Effector memory CD8-positive, alpha-beta T cell (primary cell): ENCODE measurements at places on chromosomes 5 and 9.

- no peak for DNase-seq
Observed at GRCh38 chr5:136020001-136020382, 8.8 kb upstream of the TGFBI start.

DNA sequence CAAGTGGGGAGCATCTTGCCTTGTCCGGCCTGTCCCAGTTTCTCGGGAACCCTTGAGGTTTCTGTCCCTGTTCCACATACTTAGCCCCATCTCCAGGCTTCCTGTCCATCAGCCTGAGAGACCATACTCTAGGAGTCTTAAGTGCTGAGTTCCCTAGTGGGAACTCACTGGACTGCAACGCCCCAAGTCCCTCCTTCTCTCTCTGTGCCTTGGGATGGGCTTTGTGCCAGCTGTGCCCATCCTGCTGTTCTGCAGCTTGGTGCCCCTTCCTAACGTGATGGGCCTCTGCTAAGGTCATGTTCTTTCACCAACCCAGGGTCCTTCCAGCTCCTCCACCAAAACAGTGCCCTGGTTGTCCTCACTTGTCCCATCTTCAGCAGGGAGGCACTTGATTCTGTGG lies 222.3 kb upstream of the ANKRD55 start:
- DNase-seq = no peak

DNA sequence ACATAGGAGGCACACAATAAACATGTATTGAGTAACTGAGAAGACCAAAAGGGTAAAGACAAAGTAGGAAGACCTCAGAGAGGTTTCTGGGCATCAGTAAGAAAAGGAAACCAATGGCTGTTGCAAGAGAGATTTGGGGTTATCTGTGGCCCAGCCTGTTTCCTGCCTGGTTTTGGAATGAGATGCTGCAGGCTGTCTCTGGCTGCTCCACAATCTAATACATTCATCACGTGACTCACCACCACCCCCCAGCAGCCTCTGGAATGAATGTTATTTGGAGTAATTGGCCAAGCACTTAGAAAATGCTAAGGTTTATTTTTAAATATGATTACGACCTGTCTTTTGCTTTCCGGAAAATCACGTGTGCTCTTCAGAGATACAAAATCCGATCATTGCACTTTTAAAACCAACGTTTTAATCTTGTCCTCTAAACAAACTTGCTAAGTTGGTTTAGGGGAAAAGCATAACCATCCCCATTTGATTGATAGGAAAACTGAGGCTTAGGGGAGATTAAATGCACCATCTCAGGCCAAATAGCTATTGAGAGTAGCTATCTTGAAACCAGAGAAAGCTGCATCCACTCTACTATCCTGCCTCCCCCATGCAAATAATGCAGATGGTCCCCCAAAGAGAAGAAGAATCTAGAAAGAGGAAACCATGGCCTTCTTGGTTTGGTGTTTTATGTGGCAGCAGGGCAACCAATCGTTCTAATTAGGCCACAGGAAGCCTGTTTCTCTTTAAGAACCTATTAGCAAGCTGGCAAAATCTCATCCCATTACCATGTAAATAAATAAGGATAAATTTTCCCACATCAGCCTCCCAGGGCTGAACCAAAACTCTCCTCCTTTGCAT lies 151.8 kb upstream of the ADRA1B start:
- DNase-seq = no peak

DNA sequence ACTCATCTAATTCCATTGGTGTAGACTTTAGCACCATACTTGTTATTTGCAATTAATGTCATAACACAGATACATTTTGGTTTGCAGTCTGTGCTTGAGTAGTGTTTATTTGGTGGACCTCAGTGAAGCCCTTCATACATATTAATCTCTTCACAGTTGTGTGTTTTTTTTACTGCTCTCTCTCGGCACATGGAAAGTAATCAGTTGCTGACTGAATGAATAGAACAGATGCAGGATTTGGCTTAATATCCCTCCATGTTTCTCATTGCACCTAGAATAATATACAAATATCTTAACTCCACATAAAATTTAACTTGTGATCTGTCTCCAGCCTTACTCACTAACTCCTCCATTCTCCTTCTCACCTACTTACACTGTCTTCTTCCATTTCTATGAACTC lies 319.1 kb downstream of the DMRT2 start:
- DNase-seq = no peak

GRCh38 chr9:34983209-34983608 lies 6.3 kb upstream of the DNAJB5 start:
- no peak for DNase-seq

GRCh38 chr5:160371294-160371693 lies 868 bp upstream of the C1QTNF2 start:
- DNase-seq = no peak

DNA sequence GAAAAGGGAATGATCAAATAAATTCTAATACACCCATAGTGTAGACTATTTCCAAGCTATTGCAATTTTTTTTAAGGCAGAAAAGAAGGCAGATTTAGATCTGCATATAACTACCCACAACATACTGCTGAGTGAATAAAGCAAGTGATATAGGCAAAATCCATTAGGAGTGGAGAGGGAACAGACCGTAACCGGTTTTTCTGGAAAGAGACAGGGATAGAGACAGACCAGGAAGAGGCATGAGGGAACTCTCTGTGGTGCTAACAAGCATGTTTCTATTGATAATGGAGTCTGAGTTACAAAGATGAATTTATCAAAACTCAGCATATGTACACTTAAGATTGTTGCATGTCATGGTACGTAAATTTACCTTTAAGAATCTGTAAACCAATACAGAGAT lies 14.5 kb downstream of the ZDHHC21 start:
- DNase-seq = no peak

- DNase-seq = no peak
Observed at GRCh38 chr5:176736301-176736930, 73.9 kb upstream of the UNC5A start.

GRCh38 chr9:91503673-91504081 lies 80.0 kb upstream of the NFIL3 start:
- DNase-seq = no peak

DNA sequence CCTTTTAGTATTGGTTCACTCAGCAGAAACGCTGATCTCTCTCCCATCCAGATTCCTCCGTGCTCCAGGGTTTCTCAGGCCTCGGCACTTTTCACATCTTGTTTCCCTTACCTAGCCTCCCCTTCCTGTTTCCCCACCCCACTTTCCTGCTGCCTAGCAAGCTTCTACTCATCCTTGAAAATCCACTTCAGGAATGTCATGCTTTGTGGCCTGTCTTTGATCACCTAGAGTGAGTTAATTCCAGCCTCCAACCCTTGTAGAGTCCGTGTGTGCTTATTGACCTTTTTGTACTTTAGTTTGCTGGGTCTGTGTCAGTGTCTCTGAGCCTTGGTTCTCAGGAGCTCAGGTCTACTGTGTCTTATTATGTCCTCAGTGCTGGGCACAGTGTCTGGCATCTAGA lies 116.6 kb downstream of the AOPEP start:
- no peak for DNase-seq

DNA sequence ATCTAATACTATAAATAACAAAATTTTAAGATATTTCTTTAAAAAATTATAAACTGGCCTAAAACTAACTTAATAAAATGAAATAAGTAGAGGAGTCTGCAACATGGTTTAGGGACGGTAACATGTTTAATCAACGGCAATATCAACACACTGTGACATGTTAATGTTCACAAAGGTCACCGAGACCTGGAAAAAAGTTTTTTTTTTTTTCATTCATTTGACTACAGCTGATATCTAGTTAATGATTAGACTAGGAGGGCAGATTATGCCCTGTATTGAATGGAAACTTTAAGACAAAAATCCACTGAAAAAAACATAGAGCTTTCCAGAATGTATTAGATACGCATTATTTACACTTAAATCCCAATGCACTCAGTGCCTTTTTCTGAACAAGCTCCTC lies 67.0 kb upstream of the CDK5RAP2 start:
- no peak for DNase-seq

DNA sequence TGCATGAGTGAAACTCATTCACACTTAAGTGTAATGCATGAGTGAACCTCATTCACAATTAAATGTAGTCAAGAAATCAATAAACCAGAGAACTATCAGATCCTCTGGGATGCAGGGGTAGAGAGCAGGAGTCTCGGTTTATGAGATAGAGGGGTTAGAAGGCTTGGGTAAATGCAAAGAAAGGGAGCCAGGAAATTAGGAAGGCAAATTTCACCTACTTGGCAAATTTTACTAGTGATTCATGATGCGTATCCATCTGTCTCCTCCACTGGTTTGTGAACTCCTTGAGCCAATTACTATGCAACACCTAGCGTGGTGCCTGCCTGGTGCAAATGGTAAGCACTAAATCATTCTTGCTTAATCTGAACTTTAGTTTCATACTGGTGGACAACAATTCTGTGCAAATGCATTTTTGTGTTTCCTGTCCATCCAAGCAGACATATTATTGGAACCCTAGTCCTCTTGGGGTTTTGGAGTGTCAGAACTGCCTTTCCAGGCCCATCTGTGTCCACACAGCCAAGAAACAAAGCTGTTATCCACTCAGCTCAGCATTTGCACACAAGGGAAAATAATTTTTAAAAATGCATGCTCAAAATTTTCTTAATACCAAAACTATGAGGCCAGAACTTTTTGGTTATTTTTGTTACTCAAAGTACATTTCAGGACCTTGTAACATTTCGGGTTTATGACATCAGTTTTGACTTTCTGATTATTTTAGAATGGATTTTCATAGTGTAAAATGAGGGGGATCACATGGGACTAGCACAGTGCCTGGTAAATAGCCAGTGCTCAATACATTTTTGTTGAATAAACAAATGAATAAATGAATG lies 5.2 kb downstream of the HAPLN1 start:
- DNase-seq = no peak

DNA sequence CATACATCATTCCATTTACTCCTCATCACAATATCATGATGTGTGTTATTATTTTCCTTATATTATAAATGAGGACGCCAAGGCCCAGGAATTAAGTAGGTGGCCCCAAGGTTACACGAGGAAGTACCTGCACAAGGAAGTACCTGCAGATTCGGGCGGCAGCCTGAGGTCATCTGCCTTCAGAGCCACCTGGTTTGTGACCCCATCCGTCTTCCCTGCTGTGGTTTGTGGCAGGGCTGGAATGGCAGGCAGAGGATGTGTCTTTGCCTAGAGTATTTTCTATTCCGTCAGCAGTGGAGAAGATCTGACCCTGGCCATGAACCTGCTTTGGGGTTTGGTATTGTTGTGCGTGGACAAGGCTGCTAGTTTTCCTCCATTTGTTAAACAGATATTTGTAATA lies 59.7 kb downstream of the PDZD2 start:
- no peak for DNase-seq

GRCh38 chr5:103600086-103600485 lies 37.5 kb upstream of the NUDT12 start:
- DNase-seq = no peak

DNA sequence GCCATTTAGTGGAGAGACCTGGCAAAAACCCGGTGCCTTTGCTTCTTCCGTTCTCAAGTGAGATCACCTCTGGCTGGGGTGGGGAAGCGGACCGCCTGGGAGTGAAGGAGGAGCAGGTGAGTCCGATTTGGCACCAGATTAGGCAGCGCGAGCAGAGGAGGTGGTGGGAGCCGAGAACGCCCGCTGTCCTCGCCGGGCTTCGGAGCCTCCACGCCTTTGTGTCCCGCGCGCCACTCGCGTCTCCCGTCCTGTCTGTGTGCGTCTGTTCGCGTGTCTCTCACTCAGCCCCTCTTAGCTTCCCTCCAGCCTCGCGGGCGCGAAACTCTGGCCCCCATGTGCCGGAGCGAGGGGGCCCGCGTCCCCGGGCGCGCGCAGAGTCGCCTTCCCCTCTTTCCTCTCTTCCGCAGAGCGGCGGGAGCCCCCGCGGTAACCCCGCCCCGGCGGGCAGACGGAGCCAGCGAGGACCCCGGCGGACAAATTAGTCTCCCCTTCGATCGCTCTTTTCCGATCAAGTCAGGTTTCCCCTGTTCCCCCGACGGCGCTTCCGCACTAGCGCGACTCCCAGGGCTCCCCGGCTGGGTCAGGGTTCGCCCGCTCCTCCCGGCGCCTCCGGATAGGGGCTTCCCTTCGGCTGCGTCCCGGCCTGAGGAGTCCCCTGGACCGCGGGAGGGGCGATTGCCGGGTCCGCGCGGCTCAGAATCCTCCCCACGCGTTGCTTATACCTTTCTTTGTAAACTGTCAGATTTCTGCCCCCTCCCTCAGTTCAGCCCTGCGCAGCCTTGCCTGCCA lies 7.1 kb downstream of the POU4F3 start:
- DNase-seq = no peak

DNA sequence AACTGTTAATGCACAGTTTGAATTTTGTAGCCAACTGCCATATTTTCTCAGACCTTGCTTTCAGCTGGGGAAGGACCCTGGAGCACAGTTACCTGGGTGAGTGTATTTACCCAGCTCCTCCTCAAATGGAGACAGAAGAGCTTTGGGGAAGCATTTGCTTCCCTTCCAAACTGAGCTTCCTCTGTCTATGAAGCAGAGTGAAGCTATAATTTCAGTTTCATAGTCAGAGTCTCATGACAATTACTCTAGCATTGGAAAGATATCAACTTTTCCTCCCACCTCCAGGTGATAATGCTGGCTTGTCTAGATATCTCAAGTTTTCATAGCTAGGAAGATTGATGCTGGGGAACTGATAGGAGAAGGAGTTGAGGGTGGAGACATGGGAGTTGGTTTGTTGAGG lies 406.4 kb upstream of the CLINT1 start:
- no peak for DNase-seq

DNA sequence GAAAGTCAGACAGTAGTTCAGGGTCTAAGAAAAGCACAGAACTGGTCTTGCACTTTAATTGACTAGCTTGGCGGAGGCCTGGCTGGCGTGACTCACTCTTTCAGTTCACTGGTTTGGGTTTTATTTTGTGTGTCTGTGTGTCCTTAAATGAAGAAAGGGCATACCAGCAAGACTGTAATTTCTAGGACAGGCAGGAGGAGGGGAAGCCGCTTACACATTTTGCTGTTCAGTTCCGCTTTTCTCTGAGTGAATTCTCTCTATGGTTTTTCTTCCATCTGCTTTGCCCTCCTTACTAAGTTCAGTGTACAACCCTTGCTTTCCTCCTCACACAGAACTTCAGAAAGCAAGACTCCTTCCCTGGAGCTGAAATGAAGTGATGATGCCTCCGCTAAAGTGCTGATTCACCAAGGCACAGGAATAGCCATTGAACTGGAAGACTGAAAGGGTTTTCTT lies 150.8 kb downstream of the MEF2C start:
- no peak for DNase-seq

DNA sequence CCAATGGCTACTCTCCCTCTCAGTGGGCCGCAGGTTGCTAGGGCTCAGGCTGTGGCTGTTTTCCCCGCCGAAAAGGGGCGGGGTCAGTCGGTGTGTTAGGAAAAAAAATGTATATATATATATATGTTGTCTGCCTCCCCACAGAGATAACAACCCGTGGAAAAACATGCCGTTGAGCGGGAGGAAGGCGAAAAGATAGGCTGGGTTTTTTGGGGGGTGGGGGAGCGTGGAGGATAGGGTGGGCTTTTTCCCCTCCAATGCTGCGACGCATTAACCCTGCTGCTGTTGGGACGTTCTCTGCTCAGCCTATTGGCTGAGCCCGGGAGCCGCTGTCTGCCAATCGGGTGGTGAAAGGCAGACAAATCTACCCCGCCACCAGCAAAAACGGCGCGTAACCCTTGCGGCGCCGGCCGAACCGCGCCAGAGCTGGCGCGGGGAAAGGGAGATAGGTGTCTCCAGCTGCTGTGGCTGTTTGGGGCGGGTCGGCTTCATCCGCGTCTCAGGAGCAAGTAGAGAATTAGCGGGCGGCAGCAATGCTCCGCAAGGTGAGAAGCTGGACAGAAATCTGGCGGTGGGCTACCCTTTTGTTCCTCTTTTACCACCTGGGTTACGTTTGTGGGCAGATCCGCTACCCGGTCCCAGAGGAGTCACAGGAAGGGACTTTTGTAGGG lies at the start of gene PCDHGC4:
TSS of gene PCDHGC4 (plus strand) at position 390 of the 671 bp plus-strand sequence. CDS start at position 534, 144 bp downstream.
- DNase-seq = no peak
